DMS79 (cell line): ENCODE measurements at places on chromosomes 3 and 15.

DNA sequence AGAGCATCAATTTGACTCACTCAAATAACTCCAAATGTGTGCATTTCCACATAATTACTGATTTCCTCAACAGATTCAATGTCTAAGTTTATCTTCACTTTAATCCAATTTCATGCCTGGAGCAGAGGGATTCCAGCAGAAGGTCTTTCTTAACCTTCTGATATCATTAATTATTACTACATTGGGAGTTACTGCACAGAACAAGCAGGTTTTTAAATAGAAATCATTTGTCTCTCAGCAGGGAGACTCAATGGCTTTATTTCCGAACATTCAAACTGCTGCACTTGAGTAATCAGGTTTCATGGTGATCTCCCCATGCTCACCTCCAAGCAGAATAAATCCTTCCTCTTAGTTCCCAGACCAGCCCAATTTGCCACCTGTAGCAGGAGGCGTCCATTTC, 264.8 kb upstream of the IGF1R start:
- no peak for DNase-seq

- no peak for DNase-seq
Measured at GRCh38 chr3:75978686-75979085, 193.3 kb upstream of the ZNF717 start.

DNA sequence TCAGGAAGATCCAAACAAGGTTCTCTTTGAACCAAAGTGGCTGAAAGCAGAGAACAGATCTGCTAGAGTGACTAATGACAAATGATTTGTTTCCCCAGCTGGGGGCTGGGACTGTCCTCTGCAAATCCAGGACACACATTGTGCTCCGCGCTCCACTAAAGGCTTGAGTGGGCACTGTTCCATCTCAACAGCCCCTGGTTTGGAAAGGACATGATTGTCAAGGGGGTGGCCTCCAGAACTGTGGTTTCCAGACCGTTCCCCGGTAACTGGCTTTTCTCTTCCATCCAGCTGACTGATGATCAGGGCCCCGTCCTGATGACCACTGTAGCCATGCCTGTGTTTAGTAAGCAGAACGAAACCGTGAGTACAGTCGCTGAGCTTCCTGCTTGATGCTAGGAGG, 91.0 kb downstream of the LRTM1 start:
- DNase-seq, result peak; percentile 63

DNA sequence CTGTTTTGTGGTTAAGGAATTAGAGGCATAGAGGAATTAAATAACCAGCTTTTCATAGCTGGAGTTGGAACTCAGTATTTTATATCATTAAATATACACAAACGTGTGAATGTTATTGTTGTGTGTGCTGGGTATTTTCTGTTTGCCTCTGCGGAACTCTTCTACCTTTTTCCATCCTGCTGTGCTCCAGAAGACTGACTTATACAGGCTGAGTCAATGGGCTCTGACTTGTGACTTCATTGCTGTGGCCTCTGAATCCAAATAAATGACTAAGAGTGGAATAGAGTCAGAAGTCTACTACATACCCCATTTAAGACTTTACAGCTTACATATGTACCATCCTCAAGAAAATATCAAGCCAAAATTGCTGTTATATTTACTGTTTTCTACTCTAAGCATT, 17.6 kb downstream of the ARIH1 start:
- no peak for DNase-seq

DNA sequence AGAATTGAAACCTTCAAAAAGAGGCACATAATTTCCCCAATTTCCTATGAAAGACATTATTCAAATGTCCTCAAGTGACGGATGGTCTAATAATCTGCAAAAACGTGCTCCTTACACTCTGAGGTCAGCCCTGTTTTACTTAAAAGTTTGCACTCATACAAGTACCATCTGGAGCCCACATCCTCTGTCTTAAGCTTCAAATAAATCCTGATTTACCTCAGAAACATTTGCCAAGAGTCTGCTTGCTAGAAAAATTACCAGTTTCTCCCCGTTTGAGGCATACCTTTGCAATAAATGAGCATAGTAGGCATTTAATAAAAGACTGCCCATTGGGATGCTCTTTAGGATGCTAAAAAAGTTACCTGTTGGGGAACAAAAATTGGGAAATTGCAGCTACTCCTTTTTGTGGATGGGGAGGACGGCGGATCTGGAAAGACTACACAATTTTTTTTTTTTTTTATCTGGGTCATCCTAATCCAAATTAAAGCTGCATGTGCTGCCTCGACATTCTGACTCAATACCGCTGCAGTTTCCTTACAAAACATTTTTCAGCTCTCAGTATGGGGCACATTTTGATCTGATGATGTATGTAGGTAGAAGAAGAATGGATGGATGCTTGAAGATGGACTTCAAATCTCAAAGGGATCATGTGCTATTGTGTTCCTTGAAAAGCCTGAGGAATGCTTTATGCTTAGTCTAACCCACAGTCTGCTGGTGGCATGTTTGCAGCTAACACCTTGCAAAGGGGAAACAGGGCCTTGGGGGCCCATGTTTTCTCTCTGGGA, 233.7 kb upstream of the ADAMTS9 start:
- no peak for DNase-seq

- no peak for DNase-seq
Measured at GRCh38 chr3:169662132-169662842, 1.2 kb downstream of the MECOM start.

- no peak for DNase-seq
Measured at GRCh38 chr15:91376038-91376437, 276.0 kb downstream of the SV2B start.
